ENCODE measurements at places on chromosomes 11 and 22. TPM values are rescaled to one million over a fixed set of nuclear protein-coding genes. Genes with fewer than 3 reads are reported as not detected.

The RAG2 gene
- total RNA-seq = not detected

The LRRC55 gene
- not detected for total RNA-seq

The VWCE gene
- total RNA-seq = 0.39 TPM

The FAT3 gene
- 0.27 TPM for total RNA-seq

The ROBO4 gene
- not detected for total RNA-seq

The MYOD1 gene
- total RNA-seq = not detected

The MUC5AC gene
- total RNA-seq = 2.7 TPM

The TPH1 gene
- total RNA-seq = 0.05 TPM

All from A549 treated with ZK216348 at 1 μM for 4 hours (cell line).